ENCODE measurements at places on chromosomes 1 and 21.
A peak's percentile ranks its signal among the peaks of the same experiment; 100 is the strongest.

- peak; percentile 96 for DNase-seq
Measured at GRCh38 chr1:68745451-68745850, 248.6 kb upstream of the DEPDC1 start.

DNA sequence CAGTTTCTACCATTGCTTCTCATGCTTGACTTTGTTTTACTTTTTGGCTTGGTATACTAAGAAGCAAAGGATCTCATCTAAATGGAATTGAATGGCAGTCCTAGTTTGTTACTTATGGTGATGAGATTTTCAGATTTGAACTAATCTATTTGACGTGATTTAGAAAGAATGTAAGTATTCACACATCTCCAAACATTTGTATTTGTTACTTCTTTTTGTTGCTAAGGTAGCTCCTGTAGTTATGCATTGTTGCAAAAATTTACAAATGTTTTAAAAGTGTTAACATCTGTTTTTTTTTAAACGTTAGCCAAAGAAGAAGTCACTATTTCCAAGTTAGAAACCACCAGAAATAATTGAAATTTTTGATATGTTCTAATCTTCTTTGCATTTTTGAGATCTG lies 222.5 kb downstream of the RPS6KC1 start:
- DNase-seq = no peak

- DNase-seq = no peak
Measured at GRCh38 chr1:172107316-172107975, 266.1 kb downstream of the DNM3 start.

GRCh38 chr1:147834181-147834580 lies 68.4 kb upstream of the GJA8 start:
- DNase-seq = no peak

DNA sequence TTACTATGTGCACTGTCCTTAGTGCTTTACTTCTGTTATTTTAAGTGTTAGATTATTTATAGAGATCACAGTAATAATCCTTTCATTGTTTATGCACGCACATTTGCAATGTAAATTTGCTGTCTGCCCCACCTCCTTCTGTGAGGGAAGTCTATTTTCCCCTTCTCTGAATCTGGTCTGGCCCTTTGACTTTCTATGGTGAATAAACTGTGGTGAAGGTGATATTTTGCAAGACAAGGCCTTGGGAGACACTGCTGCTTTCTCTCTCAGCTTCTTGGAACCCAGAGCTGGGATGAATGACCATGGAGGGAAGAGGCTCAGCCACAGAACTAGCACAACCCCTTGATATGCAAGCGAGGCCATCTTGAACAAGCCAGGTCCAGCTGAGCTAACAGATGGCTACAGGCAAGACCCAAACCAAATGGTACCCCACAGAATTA lies 156.3 kb downstream of the ST6GALNAC3 start:
- no peak for DNase-seq

All from NCI-H1694 treated with DMSO at 0.1 percent for 48 hours (cell line).